ENCODE measurements at places on chromosomes 6 and 20. TPM values are rescaled to one million over a fixed set of nuclear protein-coding genes. Genes with fewer than 3 reads are reported as not detected.

The PPP1R10 gene
- total RNA-seq: 62.3 TPM

The LPA gene
- total RNA-seq: not detected

The JAG1 gene
- 21.9 TPM for total RNA-seq

The SLC35D3 gene
- total RNA-seq: 0.42 TPM

The SLC17A5 gene
- total RNA-seq: 12.2 TPM

The METTL24 gene
- 0.41 TPM for total RNA-seq

The FITM2 gene
- 1.2 TPM for total RNA-seq

The TOX2 gene
- 1.6 TPM for total RNA-seq

The SRSF3 gene
- total RNA-seq: 111 TPM
